ENCODE measurements at places on chromosomes 2 and 18.

DNA sequence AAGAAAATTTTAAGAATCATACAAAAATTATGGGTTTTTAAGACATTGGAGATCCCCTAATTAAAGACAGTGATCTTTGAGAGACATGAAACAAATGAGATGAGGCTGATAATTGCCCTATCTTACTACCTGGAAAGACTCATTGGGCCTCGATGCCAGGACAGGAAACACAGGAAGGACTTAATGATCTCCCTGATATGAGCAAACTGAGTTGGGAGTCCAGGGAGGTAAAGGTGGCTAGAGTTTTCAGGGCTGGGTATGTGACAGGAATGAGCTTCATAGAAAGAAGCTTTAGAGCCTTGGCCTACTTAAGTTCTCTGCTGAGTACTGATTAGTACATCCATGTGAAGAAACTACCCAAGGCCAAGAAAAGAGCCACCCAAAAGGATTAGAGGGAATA, 40.6 kb upstream of the GULP1 start:
- DNase-seq: no peak

DNA sequence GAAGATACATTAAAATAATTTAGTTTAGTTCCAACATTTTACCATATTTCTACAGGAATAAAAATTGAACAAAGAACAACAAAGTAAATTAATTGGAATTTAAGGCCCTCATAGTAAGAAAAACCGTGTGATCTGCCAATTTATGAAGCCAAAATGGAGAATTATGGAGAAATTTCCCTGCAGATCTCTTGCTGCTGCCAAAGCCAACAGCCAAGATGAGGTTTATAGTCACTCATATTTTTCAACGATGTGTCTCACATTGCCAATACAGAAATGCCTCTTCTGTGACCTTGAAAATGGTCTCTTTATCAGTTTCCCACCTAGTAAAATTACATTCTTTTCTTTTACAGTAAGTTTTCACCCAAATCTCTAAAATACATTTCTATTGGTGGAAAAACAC, 317.2 kb upstream of the FIGN start:
- DNase-seq: no peak

DNA sequence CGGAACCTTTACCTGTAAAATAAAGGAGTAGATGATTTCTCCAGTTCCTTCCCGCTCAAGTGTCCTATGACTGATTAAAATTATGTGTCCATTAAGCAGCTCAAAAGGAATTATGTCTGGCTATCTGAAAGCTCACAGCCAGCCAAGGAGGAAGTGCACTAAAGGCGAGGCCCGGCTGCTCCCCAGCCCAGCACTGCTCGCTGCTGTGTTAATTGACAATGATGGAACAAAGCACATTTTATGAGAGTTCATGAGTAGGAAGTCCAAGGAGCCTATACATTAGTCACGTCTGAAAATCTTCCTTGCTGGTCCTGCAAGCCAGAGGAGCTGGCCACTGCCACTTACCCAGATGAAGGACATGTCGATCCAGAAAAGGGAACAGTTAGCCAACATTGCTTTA, 14.3 kb downstream of the TTC32 start:
- no peak for DNase-seq

DNA sequence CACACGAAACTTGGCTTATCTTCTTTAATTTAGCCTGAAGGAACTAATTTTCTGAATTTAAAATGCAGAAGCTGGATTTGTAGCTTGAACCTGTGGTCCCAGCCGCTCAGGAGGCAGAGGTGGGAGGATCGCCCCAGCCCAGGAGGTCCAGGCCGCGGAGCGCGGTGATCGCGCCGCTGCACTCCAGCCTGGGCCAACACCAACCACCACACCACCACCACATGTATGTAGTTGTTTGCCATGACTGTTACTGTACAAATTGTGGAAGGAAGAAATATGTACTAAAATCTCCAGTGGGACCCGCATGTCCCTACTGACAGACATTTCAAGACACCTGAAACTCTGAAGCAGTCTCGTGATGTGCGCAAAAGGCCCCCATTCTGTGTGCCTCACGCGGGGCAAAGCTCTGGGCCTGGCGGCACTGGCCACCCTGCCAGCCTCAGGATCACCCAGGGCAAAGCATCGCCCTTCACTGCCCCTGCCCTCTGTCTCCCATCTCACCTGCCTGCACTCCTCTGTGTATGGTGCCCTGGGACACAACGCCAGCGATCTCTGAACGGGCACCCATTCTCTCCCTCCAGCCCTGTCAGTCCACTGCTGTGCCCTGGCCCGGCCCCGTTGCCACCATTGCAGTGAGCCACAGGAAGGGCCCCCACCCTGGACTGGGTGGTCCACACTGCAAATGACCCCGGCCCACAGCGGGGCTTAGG, 10.1 kb upstream of the ADI1 start:
- DNase-seq: no peak

DNA sequence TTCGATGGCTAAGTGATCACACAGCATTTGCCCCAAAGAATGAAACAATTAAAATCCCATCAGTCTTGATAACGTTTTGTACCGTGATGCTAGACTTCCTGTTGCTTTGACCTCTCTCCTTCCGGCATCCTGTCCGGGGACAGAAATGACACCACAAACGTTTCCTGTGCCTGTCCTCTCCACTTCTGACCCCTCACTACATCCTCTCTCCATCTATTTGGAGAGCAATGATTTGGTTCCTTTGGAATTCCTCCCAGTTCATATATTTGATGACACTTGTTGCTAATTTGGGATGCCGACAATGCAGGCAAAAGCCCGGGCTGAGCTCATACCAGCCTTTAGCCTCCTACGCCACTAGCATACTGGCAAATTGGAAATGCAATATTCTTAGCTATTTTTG, 151.2 kb upstream of the CCDC68 start:
- no peak for DNase-seq

DNA sequence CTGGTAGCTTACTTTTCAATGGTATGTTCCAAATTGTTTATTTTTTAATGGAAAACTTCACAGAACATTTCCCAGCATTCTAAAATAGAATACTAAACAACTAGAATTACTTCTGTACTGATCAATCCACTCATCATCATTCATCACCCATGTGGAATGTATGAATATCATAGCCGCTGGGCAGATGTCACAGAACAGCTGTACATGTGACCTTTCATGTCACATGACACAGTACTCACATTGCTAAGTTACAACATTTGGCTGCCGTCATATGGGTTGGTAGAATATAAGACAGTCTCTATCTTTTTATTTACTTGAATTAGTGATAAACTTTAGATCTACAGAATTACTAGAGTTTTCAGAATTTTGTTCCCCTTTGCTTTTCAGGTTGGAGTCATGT, 387.6 kb downstream of the ZEB2 start:
- DNase-seq: no peak

DNA sequence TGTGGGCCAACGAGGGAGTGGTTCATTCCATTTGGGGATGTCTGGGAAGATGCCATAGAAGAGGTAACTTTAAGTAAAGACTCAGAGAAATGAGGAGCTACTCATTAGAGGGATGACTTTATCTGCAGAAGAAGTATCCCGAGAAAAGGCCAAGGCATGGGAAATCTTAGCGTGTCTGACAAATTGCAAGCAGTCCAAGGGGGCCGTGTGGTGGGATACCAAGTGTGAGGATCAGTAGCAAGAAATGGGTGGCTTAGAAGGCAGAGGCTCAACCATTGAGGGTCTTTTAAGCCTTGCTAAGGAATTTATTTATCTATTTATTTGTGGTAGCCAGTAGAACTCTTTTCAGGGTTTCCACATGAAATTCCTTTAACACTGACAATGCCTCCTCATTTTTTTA, 436.4 kb downstream of the RNF144A start:
- no peak for DNase-seq

DNA sequence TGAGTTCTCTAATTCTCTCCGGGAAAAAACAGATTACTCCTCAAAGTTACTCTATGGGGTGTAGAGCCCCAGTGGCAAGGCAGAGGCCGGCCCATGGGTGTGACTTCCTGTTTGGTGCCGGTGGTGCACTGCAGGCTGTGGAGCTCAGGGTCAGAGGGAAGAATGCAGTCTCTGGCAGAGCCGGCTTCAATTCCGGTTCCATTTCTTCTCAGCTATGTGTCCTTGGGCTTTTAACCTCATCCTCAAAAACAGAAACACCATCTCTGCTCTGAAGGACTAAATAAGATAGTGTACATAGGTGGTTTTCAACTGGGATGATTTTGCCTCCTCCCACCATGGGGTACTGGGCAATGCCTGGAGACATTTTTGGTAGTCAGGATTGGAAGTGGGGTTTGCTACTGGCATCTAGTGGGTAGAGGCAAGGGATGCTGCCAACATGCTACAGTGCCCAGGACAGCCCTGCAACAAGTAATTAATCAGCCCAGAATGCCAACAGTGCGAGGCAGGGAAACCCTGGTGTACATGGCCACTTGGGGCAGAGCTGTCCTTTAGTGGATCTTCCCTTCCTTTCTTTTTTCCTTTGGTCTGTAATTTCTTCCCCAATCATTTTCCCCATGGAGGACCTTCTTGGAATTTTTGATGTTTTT, 81.2 kb downstream of the INSIG2 start:
- no peak for DNase-seq

DNA sequence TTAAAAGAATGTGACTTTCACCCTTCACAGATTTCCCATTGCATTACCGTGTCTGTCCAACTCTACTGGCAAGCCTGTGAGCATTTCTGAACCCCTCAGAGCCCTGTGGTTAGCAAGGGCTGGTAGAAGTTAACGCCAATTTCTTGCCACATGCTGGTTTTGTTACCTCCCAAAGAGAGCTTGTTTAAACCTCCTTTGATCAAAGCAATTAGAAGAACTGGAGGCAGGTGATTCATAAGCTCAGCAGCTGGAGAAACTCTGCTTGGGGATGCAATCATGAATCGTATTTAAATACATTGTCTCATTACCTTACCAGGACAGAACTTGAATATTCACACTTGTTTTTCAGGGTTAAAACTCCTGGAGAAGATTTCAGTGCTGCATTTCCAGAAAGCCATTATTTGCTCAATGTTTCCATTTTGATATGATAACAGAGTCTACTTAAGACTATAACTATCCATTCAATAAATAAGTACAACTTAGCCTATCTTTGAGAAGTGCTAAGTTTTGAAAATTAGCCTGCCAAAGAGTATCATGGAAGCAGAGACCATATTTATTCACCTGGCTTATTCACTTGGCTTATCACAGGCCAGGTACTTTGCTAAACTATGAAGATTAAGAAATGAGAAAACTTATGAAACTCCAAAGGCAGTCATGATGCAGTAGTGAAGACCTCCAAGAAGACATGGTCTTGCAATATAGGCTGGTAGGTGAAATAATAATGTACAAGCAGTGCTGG, 292.8 kb downstream of the INSIG2 start:
- no peak for DNase-seq

- DNase-seq: no peak
These were observed 814.2 kb upstream of the SLC39A10 start for GRCh38 chr2:194842871-194843270.

- no peak for DNase-seq
These were observed 14.4 kb downstream of the EFR3B start for GRCh38 chr2:25056098-25056821.

DNA sequence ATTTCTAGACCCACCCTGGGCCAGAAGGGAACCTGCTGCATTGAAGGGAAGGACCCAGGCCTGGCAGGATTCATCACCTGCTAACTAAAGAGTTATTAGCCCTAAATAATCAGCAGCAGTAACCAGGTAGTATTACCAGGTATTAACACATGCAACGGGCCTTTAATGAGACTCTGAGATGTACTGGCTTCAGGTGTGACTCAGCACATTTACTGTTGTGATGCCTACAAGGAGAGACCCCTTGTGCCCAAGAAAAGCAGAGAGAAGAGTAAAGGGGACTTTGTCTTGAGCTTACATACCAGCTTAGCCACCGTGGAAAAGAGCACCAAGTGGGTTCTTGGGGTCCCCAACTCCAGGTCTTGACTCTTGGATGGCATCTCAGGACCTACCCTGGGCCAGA, 243.1 kb upstream of the SLC39A10 start:
- DNase-seq: no peak

DNA sequence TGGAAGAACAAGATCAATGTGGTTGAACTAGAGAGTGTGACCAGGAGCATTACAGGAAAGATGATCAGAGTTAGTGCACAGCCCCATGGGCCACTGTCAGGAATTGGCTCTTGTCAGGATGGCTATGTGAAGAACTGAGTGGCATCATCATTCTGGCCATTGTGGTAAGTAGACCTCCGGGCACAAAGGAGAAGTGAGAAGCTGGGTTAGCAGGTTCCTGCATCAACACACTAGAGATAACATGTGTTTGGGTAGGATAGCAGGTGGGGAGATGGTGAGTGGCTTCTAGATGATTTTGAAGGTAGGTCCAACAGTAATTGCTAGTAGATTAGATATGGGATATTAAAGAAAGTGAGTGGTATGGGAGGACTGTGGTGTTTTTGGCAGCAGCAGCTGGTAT, 408.2 kb downstream of the TSN start:
- DNase-seq: no peak

DNA sequence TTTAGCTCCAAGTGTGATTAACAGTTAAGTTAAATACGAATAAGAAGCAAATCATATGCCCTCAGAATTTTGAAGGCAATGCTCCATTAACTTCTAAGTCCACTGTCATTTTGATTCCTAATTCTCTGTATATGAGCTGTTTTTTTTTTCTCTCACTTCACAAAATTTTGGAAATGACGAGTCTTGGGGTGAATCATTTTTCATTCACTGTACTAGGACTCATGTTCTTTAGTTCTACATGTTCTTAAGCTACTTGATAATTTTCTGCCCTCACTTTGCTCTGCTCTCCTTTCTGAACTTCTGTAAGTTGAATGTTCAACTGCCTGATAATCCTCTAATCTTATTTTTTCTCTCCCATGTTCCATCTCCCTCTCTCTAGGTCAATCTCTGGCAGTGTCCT, 141.0 kb downstream of the THADA start:
- no peak for DNase-seq

- DNase-seq: no peak
These were observed 21.3 kb downstream of the PSME4 start for GRCh38 chr2:53949457-53949856.

DNA sequence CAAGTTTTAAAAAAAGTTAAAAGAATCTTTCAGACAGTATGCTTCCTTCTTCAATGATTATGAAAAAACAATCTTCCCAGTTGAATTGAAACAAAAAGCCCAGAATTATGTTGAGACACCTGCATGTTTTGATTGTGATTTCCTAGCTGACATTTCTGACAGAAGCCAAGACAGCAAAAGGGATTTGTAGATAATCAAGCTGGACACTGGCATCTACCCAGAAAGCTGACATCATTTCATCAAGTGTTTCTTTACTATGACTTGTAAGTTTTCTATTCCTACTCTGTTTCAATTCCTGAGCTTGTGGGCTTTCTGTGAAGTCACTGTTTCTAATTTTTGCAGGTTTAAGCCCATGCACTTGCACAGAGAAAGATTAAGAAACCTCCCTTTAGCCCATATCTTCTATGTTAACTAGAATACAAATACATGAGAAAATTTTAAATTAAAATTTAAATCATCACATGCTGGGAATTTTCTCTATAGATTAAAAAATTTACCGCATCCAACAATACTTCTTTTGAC, 82.9 kb upstream of the CCDC85A start:
- no peak for DNase-seq

- peak; percentile 51 for DNase-seq
These were observed 8.3 kb downstream of the OSR1 start for GRCh38 chr2:19349911-19350677.

GRCh38 chr2:71063216-71063615, 5.2 kb upstream of the NAGK start:
- DNase-seq: no peak

GRCh38 chr18:24402209-24402785, 4.7 kb upstream of the OSBPL1A start:
- DNase-seq: no peak

Data from T-helper 17 cell (primary cell).